ENCODE measurements at places on chromosomes 4 and X.

DNA sequence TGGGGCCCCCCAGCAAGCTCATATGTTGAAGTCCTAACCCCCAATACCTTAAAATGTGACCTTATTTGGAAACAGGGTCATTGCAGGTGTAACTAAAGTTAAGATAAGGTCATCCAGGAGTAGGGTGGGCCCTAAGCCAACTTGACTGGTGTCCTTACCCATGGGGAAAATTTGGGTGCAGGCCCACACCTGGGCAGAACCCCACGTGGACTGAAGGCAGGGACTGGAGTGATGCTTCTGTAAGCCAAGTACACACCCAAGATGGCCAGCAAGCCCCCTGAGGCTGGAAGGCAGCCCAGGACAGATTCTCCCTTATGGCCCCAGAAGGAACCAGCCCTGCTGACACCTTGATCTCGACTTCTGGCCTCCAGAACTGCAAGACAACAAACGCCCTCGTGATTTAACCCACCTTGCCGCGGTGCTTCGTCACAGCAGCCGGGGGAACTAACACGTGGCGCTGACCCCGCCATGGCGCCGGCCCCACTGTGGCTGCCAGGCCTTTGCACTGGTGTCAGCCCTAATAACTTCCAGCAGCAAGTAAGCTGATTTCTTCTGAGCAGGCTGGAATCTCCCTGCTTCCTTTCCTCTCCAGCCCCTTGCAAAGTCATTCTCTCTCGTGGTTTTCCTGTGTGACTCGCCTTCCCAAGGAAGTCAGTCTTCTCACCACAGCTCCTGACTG, 23.2 kb upstream of the MXD4 start:
- DNase-seq = no peak

DNA sequence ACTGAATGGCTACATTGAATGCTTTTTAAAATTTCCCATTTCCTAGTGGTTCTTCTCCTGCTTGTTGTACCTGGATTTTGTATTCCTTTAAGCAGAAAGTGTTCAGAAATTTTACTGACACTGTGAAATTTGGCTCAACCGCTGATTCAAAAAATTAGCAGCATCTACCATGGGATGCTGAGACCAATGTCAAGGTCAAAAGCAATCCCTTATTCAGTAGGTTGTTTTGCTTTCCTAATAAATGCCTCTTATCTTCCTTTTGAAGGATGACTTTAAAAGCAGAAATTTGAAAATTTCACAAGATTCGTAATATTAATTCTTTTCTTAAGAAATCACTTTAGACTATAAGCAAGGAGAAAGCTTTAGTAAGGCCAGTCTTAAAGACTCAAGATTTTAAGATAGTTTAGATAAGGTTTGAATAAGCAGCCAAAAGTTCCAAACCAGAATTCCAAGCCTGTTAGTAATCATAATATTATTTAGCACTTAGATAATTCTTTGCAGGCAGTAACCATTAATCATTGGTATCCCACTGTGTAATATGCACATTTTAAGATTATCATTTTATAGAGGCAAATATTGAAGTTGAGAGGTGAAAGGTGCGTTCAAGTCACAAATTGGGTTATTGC, 508.8 kb downstream of the ANKRD50 start:
- DNase-seq = no peak

- DNase-seq = no peak
Measured at GRCh38 chr4:5852523-5853202, 40.2 kb downstream of the CRMP1 start.

DNA sequence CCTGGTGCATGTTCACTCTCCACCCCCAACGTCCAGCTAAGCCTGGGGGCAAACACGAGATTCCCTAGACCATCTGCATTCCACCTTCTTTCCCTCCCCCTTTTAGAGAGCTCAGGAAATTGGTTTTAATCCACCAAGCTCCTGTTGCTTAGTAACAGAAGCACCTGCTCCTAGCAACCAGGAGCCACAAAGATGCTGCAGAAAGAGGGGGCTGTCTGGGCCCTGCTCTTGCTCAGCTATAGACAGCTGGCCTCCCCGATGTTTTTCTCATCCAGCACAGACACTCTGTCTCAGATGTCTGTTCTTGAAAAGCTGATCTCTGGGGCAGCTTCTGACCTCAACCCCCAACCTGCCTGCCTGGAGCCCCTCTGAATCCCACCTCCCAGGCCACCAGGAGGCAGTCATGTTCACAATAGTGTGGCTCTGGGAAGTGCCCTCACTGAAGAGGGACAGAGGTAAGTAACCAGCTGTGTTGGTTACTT, 71.5 kb downstream of the SLC16A2 start:
- DNase-seq = no peak

GRCh38 chrX:53882331-53882730, 161.9 kb downstream of the PHF8 start:
- DNase-seq = no peak

Measured in hematopoietic multipotent progenitor cell treated with erythropoietin and hydrocortisone succinate and interleukin-3 and kit ligand, for 15 days (in vitro differentiated cells).